ENCODE measurements at places on chromosomes 1 and 21. TPM values are rescaled to one million over a fixed set of nuclear protein-coding genes. Genes with fewer than 3 reads are reported as not detected.

Gene HES2
- total RNA-seq: 0.53 TPM

Gene AMY2A
- total RNA-seq: not detected

Gene TAGLN2
- 106 TPM for total RNA-seq

Gene TSPAN2
- total RNA-seq: 55.4 TPM

Gene WNT4
- 3.0 TPM for total RNA-seq

Gene PRDM16
- total RNA-seq: 3.7 TPM

Gene LHX8
- 1.6 TPM for total RNA-seq

Gene TMCC2
- total RNA-seq: 4.4 TPM

Gene RGSL1
- not detected for total RNA-seq

Gene OBSCN
- 29.1 TPM for total RNA-seq

Gene GBP6
- 1.6 TPM for total RNA-seq

Gene CD101
- total RNA-seq: 1.0 TPM

Gene GFI1
- total RNA-seq: 0.63 TPM

Gene GBP5
- total RNA-seq: 0.95 TPM

Gene MEGF6
- total RNA-seq: 14.5 TPM

Gene SELENBP1
- 32.9 TPM for total RNA-seq

All from urinary bladder (tissue), 4 donors.